ENCODE measurements at places on chromosomes 16 and 17.

- no peak for DNase-seq
Observed at GRCh38 chr16:22633799-22634198, 123.1 kb downstream of the NPIPB5 start.

DNA sequence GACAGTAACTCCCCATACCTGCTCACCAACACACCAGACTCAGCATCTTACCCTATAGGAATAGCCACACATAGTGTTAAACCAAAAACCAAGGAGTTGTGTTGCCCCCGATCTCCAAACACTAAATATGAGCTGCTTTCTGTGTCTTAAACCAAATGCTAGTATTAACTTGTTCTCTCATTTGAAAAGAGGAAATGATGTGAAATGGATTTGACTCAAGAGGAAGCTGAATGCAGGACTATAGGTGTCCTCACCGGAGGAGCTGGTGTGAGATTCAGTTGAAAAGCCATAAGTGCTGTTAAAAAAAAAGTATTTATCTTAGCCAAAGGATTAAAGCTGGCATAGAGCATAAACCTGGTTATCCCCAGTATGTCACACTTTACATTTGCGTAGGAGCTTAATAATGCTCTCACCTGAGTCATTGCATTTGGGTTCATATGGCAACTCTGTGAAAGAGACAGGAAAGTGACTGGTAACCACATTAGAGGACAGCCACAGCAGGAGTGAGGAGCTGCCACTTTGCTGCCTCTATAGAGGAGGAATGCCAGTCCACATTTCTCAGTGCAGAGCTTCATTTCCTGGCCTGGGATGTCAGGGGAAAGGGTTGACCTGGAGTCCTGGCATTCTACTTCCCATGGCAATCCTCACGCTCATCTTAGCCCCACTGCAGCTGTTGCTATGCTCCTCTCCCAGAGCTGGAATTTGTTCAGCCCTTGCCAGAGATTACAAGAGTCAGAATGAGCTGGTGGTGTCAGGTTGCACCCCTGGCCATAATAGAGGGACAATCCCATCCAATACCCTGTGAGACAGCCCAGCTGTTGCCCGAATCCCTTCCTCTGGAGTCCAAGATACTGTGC, 143.3 kb upstream of the ANKFN1 start:
- DNase-seq = no peak

- no peak for DNase-seq
Observed at GRCh38 chr17:70544317-70544716, 375.0 kb downstream of the KCNJ2 start.

DNA sequence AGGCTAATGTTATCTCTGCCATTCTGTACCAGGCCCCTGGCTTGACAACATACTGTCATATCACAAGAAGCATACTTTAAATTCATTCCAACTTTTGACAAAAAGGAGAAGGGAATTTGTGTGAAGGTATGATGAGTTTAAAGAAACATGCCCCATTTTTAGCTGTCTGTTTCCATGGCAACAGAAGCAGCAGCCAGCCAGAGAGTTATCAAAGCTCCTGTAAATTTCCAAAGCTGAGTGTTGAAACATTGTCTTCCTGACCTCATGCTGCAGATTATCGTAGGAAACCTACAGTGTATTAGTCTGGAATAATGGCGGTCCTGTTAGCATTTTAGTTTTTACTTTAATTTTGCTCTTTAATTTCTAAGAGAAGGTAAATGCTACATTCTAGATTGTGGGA, 124.9 kb downstream of the MRTFB start:
- DNase-seq = no peak

GRCh38 chr17:77286641-77287431, 146.1 kb downstream of the SEC14L1 start:
- DNase-seq = peak; percentile 99

- DNase-seq = no peak
Observed at GRCh38 chr17:7676533-7676932, 10.8 kb downstream of the TP53 start.

DNA sequence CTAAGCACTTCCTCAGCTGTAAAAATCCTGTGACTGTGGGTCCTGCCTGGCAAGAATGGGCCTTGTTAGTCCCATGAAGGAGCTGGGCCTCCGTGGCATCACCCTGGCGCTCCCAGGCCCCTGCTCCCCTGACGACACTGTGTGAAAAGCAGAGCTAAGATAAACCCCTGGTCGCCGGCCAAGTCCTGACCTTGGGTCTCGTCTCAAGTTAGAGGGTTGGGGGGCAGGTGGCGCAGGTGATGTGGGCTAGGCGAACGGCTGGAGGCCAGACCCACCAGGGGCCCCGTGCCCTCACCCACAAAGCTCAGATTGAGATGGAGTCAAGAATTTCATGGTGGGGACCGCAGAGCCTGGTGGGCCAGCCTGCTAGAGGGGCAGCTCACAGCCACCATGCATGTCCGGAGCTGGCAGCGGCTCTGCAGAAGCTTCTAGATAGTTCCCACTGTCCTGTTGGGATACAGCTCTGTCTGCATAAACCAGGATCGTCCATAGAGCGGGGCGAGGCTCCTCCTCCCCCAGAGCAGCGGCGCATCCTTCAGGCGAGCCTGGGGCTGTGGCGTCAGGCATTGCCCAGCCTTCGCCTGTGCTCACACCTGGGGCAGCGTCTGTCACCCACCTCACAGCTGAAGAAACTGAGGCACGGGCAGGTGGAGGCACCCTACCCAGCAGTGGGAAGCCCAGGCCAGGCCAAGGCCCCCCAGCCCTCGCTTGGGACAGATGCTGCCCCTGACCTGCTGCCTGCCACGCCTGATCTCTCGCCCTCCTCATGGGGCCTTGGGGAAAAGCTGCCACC, 12.0 kb downstream of the CYBC1 start:
- DNase-seq = no peak

DNA sequence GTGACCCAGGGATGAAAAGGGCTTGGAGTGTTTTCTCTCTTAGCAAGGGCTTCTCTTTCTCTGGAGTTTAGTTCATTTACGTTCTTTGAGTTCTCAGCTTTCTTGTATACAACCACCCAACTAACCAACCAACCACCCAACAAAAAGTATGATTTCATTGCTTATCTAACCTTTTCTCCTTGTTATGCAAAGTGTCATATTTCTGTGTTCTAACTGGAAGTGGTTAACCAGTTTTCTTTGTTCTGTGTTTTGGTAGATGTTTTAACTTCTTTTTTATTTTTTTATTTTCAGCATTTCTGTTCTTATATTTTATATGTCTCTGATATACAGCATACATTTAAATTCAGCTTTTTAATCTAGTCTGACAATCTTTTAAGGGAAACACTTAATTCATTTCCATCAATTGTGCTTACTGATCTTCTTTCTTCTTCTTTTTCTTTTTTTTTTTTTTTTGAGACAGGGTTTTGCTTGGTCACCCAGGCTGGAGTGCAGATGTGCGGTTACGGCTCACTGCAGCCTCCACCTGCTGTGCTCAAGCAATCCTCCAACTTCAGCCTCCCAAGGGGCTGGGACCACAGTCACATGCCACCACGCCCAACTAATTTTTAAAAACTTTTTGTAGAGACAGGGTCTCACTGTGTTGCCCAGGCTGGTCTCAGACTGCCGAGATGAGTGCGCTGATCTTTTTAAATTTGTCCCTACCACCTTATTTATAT, 29.6 kb downstream of the NLK start:
- DNase-seq = no peak

- peak; percentile 10 for DNase-seq
Observed at GRCh38 chr17:59406808-59407381, 75.4 kb downstream of the YPEL2 start.

DNA sequence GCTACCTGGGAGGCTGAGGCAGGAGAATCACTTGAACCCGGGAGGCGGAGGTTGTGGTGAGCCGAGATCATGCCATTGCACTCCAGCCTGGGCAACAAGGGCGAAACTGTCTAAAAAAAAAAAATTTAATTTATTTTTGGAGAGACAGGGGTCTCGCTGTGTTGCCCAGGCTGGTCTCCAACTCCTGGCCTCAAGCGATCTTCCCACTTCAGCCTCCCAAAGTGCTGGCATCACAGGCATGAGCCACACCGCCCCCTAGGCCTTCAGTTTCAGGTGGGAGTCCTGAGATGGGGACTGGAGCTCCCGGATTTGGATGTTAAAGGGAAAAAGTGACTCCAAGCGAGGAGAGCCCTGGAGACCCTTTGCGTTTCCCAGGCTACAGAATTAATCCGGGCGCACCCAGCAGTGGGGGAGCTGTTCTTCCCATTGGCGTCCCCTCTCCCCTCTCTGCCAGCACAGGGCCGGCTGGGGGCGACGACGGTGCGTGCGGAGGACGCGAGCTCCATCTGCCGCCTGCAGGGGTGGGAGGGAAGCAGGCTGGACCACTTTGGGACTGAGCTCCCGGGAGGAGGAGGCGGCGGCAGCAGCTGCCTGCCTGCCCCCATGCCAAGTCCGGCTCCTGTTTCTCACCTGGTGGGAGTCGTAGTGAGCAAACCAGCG, 49.3 kb upstream of the USP7 start:
- DNase-seq = no peak
